ENCODE measurements at places on chromosomes 6 and 20.

DNA sequence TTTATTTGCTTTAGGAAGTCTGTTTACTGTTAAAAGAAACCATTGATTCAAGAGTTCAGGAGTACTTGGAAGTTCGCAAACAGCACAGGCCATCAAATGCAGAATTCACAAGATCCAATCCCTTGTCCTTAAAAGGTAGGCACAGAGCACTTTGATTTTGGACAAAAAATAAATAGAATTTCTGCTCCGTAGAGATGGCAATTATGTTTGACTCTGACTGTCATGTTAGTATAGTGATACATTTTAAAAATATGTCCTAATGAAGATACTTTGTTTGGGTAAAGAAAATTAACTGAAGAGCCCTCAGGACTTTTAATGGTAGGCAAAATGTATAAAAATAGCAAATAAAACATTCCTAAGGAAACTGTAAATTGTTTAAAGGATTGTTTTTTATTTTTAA, 113.1 kb downstream of the JAG1 start:
- DNase-seq, result no peak

DNA sequence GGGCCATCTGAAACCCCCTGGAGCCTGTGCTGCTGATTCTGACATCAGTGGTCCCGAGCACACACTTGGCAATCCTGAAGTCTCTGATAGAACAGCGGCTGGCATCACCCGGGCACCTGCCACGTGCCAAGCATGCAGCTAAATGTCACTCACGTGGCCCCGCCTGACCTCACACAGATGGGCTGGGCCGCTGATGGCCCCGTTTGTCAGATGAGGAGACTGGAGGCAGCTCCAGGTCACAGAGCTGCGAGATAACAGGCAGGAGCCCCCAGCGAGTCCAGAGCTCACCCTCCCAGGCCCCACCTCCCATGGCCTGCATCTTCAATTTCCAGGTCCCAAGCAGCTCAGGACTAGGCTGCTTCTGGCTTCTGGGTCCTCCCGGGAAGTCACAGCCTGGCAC, 67.2 kb downstream of the YTHDF1 start:
- DNase-seq, result no peak

GRCh38 chr6:111477481-111477938, 5.5 kb downstream of the REV3L start:
- no peak for DNase-seq

- DNase-seq, result no peak
These were observed 647 bp downstream of the UNC93A start for GRCh38 chr6:167291623-167292300.

- no peak for DNase-seq
These were observed 190.4 kb upstream of the JAG1 start for GRCh38 chr20:10864076-10864672.
